Activated CD8-positive, alpha-beta memory T cell treated with anti-CD3 and anti-CD28 coated beads, Interleukin-2, amount 50 U/mL, for 4 hours (primary cell): ENCODE measurements at places on chromosomes 4 and X.

- DNase-seq = no peak
Observed at GRCh38 chr4:81745050-81745449, 273.3 kb upstream of the RASGEF1B start.

- no peak for DNase-seq
Observed at GRCh38 chr4:24607334-24607733, 23.0 kb upstream of the DHX15 start.

DNA sequence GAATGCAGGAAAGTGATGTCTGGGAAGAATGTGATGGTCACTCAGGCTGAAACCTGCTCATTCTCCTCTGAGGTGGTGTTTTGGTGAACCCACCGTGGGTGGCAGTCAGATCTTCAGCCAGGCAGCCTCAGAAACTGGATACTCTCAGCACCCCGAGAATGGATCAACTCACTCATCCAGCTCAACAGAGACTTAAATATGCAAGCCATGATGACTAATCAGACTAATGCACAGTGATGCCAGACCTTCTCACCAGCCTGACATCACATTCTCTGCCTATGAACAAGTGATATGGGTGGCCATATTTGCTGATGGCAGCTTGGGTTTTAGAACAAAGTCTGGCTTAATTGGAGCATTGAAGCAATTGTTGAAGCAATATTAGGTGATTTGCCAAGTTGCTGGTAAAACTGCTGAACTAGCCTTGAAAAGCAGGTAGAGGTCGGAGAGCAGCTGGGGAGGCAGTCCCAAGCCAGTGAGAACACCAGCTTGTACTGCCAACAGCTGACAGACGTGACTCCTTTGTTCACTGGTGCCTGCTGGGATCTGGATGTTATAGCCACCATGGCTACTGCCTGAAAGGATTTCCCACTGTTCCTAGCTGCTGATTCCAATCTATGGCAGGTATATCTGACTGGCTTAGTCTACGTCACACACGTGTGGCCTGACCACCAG lies 608.1 kb downstream of the MID1IP1 start:
- DNase-seq = no peak

DNA sequence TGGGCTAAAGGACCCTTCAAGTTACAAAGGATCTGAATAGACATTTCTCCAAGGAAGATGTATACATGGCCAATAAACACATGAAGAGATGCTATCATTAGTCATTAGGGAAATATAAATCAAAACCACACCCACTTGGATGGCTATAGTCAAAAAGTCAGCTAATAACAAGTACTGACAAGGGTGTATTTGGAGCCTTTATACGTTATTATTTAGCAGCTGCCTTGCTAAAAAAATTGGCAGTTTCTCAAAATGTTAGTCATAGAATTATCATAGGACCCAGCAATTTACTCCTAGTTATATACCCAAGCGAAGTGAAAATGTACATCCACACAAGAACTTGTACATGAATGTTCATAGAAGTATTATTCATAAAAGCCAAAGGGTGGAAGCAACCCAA lies 112.7 kb upstream of the DUSP21 start:
- DNase-seq = no peak

- no peak for DNase-seq
Observed at GRCh38 chr4:159770401-159770800, 667.5 kb downstream of the RAPGEF2 start.

- no peak for DNase-seq
Observed at GRCh38 chr4:48991357-48991756, 5.3 kb downstream of the CWH43 start.

- DNase-seq = no peak
Observed at GRCh38 chrX:9668537-9668936, 97.1 kb downstream of the GPR143 start.

DNA sequence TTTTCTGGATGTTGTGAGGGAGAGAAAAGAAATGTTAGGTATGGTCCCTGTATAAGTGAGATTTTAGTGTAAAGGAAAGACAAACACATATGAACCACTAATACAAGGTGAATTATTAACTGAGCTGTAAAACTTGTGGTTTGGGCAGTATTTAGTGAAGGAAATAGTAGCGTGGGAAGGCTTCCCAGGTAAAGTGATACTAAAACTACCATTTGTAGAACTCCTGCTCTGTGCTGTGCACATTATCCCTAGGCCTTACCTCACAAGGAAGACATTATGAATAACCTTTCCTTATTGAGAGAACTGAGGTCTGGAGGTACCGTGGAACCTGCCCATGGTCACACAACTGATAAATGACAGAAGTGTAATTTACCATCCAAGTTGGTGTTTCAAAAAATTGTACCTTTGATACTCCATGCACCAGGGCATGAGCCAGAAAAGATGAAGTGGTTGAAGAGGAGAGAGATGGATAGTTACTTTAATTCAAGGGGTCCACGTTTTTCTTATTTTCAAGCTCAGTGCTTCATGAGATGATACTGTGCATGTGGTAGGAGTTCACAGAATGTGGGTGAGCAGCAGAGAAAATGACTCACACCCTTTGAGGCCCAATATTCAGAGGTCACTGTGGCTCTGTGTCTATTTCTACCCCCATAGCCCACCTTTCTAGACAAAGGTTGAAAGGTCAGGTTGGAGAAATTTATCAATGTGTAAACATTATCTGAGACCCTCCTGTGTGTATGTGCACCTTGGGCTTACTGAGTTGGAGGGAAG lies 2.6 kb upstream of the VSIG4 start:
- DNase-seq = no peak

- DNase-seq = no peak
Observed at GRCh38 chr4:157643257-157643656, 422.7 kb downstream of the GRIA2 start.

DNA sequence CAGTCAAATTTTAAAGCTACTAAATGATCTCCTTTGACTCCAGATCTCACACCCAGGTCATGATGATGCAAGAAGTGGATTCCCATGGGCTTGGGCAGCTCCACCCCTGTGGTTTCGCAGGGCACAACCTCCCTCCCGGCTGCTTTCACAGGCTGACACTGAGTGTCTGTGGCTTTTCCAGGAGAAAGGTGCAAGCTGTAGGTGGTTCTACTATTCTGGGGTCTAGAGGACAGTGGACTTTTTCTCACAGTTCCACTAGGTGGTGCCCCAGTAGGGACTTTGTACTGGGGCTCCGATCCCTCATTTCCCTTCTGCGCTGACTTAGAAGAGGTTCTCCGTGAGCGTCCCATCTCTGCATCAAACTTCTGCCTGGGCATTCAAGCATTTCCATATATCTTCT lies 845.2 kb downstream of the PCDH18 start:
- no peak for DNase-seq

GRCh38 chr4:163622379-163623035 lies 128.0 kb downstream of the TMA16 start:
- no peak for DNase-seq

DNA sequence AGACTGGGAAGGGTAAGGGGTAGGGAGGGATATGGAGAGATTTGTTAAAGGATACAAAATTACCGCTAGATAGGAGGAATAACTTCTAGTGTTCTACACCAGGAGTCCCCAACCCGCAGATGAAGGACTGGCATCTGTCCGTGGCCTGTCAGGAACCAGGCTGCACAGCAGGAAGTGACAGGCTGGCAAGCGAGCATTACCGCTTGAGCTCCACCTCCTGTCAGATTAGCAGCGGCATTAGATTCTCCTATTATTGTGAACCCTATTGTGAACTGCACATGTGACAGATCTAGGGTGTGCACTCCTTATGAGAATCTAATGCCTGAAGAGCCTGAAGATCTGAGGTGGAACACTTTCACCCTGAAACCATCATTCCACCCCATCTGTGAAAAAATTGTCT lies 27.9 kb upstream of the BBS7 start:
- no peak for DNase-seq

DNA sequence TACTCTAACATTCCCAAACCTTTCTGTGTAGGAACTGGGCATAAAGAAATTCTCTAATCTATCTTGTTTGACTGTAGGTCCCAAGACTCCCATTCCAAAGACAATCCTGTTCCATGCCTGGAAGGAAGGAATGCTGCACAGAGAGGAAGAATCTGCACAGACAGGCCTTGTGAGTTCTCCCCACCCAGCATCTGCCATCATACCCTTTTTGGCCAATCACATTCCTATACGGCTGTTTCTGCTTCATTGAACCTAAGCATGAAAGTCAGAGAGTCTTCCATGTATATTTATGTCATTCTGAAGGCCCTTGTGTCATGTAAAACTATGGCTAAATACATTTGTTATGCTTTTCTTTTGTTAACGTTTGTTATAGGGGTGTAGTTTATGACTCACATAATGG lies 667.7 kb upstream of the IGFBP7 start:
- DNase-seq = no peak

GRCh38 chr4:157889788-157890187 lies 283.0 kb downstream of the GASK1B start:
- no peak for DNase-seq

DNA sequence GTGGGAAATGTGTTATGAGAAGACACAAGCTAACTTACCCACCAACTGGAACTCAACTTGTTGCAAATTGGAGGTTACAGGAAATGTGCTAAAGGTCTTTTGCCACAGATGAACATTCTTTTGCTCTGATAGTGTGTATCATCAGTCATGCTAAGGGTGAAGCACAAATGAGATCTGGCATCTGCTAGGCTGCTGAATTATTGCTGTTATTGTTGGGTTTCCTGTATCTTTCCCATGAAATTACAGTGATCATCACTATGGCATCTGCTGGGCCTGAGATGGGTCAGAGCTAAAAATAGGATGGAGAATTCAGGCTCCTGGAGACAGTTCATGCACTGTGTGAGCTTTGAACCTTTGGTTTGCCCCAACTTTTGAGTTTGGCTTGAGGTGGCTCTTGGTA lies 124.5 kb downstream of the NPNT start:
- no peak for DNase-seq

- DNase-seq = no peak
Observed at GRCh38 chrX:18545771-18546170, 120.4 kb downstream of the CDKL5 start.

DNA sequence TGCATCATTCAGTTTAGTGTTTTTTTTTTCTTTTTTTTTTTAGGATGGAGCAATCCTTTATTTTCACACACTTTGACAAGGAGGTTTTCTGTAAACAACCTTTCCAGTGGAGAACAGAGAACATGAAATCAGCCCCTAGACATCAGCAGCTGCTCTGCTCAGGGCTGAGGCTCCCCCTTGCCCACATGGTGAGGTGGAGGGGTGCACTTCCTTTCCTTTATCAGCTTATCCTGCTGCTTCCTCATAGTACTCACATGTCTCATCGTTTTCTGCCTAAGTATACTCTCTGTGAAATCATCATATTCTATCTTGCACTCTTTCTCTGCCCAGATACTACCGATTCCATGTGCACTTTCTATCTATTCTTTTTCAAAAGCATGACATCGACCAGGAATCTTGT lies 47.6 kb upstream of the PRSS12 start:
- DNase-seq = no peak

DNA sequence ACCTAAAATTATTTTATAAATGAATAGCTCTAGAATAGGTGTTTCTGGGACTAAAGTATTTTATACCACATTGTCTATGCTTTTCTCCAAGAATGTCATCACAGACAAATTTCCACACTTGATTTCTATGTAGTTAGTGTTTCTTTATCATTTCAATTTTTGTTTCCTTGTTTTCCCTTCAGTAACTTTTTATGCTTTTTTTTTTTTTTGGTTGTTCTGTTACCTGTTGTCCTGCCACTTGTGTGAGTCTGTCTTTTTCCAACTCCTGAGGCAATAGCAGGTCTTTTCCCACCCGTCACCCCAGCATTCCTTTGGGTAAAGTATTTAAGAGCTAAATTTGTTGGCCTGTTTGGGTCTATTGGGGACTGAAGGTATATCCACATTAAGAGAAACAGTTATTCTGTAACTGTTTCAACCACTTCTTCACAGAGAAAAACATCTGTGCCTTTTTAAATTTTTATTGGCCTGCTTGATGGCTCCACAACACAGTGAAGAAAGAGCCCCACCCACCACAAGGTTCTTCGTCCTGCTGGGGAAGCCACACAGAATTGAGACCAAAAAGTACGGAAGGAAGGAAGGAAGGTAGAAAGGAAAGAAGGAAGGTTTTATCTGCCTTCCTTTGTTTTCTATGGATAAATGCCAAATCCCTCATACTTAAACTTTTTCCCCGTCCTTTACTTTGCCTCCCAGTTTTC lies 17.7 kb upstream of the GPC3 start:
- no peak for DNase-seq

DNA sequence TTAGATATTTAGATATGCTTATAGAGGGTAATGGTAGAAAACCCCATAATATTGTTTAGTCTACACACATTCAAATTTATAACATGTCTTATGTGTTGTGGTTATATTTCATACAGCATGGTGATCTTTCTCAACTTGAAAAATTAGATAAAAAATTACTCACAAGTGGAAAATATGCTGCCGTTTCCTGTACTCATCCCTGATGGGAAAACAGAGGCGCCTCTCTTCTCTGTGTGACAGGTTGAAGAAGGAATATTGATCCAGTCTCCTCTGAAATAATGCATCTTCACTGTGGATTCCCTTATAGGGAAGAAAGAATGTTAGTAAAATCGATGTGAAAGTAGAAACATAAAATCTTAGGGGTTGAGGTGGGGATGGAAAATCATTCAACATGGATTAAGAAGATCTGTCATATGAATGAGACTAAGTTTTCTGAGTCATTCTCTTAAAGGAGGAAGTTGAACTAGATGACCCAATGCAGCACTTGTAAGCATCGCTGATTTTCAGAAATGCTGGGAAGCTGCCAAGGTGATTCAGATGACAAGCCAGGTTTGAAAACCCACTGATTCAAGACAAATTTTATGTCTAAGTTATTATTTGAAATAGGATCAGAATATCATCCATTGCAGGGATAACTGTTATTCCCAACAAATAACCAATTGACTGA lies 70.7 kb downstream of the ANKRD50 start:
- DNase-seq = no peak

- no peak for DNase-seq
Observed at GRCh38 chr4:41060352-41061334, 153.7 kb downstream of the APBB2 start.

GRCh38 chrX:129188231-129188630 lies 335.1 kb downstream of the SMARCA1 start:
- DNase-seq = no peak

DNA sequence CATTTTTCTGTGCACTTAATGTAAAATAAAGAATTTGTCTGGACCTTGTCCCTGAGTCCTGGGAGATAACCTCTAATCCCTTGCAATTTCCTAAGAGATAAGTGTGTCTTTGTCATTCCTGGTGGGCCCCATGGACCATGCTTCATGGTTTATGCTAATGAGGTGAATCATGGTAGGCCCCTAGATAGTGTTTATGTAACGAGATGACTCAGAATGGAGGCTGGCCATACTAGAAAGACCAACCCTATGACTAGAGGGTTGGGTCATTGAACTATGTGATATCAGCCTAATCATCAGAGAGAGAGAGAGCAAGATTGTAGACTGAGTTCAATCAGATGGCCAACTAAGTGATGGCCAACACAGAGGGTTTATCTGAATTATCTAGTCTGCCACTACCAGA lies 64.2 kb upstream of the NHSL2 start:
- DNase-seq = no peak

GRCh38 chr4:20319825-20320612 lies 68.3 kb downstream of the SLIT2 start:
- no peak for DNase-seq

- no peak for DNase-seq
Observed at GRCh38 chr4:38343608-38344007, 320.4 kb upstream of the KLF3 start.
